NCI-H526 treated with DMSO at 0.1 percent for 48 hours (cell line): ENCODE measurements at places on chromosomes 1 and 21.

DNA sequence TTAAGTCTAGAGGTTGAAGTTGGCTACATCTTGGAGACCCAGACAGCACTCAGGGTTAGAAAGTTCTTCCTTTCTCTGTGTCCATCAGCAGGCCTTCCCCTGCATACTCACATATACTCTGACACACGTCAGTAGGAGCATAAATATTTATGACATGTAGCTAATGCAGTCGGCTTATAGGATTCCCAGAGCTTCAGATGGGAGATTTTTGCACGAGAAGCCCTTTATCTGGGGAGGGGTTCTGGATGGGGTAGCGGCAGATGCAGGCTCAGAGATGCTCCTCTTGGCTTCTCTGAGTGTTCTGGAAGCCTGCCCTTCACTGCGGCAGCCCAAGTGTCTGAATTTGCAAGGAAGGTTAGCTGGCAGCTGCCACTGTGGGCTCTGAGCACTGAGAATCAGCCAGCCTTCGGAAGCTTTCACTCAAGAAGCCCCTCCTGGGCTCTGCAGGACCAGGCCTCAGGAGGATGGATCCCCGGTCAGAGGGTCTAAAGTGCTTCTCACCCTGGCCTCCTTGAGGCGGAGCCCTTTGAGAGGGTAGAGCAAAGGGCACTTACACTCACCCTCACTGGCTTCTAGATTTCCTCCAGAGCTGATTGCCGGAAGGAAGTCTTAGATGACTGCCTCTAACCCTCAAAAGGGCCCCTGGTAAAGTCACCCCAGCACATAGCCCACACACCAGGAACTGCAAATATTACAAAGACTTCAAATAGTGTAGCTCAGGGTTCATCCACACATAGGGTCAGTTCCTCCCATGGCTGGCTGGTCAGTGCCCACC lies 68.1 kb upstream of the NFASC start:
- DNase-seq, result no peak

DNA sequence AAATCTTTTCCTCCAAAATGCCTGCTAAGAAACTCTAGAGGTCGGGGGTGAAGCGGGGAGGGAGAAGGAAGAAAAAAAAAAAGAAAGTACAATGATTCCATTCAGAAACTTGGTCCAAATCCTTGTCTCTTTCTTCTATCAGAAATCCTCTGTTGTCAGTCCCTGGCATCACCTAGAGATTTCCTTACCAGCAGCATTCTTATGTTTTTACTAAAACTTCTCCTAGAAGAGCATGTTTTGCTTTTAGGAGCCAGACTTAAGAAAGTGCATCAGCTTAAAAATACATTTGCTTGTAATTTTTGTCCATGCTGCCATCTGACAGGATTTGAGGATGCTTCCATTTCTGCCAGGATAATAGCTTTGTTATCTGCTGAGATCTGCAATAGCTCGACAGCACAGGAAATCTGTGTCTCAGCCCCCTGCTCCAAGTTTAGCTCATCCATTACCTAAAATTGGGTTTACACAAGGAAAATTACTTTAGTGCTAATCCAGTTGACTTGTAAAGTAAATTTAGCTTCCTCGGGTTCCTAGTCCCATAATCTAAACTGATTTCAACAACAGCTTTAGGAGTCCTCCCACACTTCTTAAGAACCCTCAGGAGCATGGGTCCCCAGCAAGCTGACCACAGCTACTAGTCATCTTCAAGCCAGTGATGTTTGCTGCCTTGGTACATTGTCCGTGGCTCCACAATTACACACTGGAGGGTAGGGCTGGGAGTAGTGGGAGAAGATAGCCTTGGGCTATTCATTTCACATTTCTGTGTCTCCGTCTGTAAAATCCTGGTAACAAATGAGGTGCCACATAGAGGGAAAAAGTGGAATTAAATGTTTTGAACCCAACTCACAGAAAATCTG lies 92.3 kb upstream of the UBE2U start:
- DNase-seq, result no peak

- no peak for DNase-seq
These were observed 430 bp downstream of the RBM15 start for GRCh38 chr1:110339407-110340206.

DNA sequence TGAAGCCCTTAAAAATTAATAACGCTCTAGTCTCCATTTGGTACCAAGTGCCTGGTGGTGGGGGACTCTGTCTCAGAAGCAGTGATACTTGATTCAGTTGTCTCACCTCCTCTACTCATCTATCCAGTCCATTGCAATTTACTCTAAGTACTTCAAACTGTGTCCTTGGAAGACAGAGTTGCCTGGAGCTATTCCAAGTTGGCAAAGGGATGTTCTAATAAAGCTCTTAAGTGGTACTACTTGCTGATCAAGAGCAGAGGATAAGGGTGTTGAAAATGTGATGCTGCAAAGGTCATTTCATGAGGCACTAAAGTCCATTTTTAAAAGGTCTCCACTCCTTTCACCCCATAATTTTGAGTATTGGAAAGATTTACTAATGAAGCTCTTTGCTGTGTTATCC lies 142.2 kb downstream of the NFIA start:
- DNase-seq, result no peak

DNA sequence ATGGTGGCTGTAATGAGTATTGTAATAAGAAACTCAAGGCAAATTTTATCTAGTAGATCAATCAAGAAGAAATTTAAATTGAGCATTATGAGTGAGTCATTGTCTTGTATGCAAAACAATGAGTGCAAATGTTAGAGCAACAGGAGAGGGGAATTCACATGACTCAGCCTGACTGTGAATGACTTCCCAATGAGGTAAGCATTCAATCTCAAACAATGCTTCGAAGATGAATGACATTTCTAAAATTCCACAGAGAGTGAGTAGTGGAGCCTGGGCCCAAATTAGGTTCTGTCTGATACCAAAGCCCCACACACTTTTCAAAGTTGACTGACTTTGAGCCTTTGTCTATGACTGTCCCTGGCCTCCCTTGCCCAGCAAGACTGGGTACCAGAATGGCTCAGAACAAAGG lies 738.0 kb downstream of the PTPRU start:
- DNase-seq, result peak; percentile 71

GRCh38 chr1:167650269-167651160 lies 20.5 kb downstream of the RCSD1 start:
- DNase-seq, result no peak

DNA sequence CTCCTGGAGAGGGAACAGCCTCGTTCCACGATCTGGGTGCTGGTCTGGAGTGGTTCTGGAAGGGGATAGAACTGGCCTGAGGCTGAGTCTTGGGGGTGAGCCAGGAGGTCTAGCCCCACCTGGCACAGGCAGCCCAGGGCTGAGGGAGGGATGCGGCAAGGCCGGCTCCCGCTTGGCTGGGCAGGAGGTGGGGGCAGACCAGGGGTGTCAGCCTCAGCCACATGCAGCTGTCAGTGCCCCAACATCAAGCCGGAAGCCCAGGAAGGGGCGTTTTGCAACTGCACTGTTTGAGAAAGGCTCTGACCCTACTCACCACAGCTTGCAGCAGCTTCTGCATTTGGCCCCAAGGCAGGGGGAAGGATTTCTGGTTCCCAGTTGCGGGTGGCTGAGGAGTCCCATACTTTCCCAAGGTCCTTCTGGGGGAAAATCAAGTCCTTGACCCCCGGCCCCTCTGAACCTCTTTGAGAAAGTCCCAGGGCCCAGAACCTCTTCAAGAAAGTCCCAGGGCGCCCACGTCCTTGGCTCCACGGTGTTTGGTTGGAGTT lies 2.0 kb downstream of the EFHD2 start:
- no peak for DNase-seq

- no peak for DNase-seq
These were observed 222.6 kb downstream of the CAMTA1 start for GRCh38 chr1:7007902-7008301.

- no peak for DNase-seq
These were observed 123.9 kb upstream of the PPP2R5A start for GRCh38 chr1:212161231-212161781.

GRCh38 chr1:161943737-161944136 lies 79.9 kb downstream of the OLFML2B start:
- DNase-seq, result no peak

- DNase-seq, result no peak
These were observed 462.5 kb downstream of the AMY1C start for GRCh38 chr1:104212239-104212638.

- no peak for DNase-seq
These were observed 25.8 kb downstream of the TP53BP2 start for GRCh38 chr1:223819730-223820514.

DNA sequence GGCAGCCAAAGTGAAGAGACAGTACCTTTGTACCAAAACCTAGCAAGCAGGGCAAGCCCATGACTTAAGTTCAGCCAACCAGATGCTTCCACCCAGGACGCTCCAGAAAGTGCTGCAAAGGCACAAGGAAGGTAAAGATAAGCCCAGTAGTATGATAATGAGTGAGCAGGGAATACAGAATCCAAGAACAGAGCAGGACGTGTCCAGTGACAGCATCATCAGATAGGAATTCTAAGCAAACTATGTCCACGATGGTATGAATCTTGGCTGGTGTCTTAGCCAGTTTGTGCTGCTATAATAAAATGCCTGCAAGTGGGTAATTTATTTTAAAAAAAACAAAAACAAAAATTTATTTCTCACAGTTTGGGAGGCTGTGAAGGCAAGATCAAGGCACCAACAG lies 13.6 kb downstream of the GJA4 start:
- DNase-seq, result no peak

DNA sequence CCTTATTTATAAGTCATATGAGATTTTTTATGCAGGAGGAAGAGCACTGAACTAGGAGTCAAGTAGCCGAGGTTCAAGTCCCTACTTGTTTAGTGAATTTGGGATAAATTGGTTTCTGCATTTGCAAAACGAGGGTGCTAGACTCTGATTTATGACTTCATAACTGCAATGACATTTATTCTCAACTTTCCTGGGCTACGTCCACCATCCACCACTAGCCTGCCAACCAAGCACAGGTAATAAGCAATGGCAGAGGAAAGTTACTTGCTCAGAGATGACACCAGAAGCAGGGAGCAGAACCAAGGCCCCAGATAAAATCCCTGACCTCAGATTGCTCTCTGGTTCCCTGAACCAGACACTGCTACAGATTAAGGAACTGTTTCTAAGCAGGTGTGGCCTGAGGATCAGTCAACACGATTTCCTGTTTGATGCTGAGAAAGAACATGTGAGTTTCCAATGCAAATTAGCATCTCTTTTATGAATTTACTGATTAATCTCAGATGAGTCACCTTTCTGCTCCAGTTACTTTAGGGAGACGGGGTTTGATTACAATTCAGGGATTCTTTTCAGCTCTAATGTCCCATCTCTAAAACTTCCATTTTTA lies 52.7 kb downstream of the PLPP3 start:
- DNase-seq, result peak; percentile 17
